Activated naive CD4-positive, alpha-beta T cell treated with anti-CD3 and anti-CD28 coated beads, Interleukin-2, amount 10 ng/mL, durations not matched to agents 7 days and 5 days (primary cell): ENCODE measurements at places on chromosomes 13 and 19.

- no peak for DNase-seq
- peaks cover 51% of the 10 kb centered on the region for H3K36me3 ChIP-seq
- peaks cover 66% of the 10 kb centered on the region for H3K4me1 ChIP-seq
- no peak overlapping the region for H3K4me3 ChIP-seq
These were observed 13.7 kb upstream of the GPR183 start for GRCh38 chr13:99320693-99321481.

- H3K4me3 ChIP-seq, result no peak overlapping the region
- H3K27ac ChIP-seq, result no peak overlapping the region
- no peaks in the 10 kb centered on the region for H3K27me3 ChIP-seq
- peaks cover 9% of the 10 kb centered on the region for H3K4me1 ChIP-seq
These were observed 237.0 kb downstream of the LACC1 start for GRCh38 chr13:44116562-44117332.

GRCh38 chr19:40243181-40243580 is 16.7 kb upstream of the CCNP start:
- peaks cover 10% of the 10 kb centered on the region for H3K36me3 ChIP-seq
- no peak overlapping the region for H3K27ac ChIP-seq
- no peak for DNase-seq

- no peaks in the 10 kb centered on the region for H3K4me1 ChIP-seq
- no peaks in the 10 kb centered on the region for H3K36me3 ChIP-seq
- no peak for DNase-seq
- no peak overlapping the region for H3K4me3 ChIP-seq
- no peak overlapping the region for H3K27ac ChIP-seq
These were observed 190.2 kb upstream of the TSHZ3 start for GRCh38 chr19:31539386-31539785.

- H3K27ac ChIP-seq, result no peak overlapping the region
- H3K4me3 ChIP-seq, result no peak overlapping the region
- H3K4me1 ChIP-seq, result peaks cover 6% of the 10 kb centered on the region
- H3K27me3 ChIP-seq, result peaks cover 10% of the 10 kb centered on the region
- DNase-seq, result no peak
These were observed 7.6 kb downstream of the LGALS4 start for GRCh38 chr19:38805180-38805579.
